ENCODE measurements at places on chromosomes 4 and X. TPM values are rescaled to one million over a fixed set of nuclear protein-coding genes. Genes with fewer than 3 reads are reported as not detected.

- H3K4me1 ChIP-seq, result peaks cover 26% of the 10 kb centered on the region
- peak; percentile 44 for DNase-seq
- peak overlapping the region; percentile 76 for H3K27ac ChIP-seq
- peaks cover 43% of the 10 kb centered on the region for H3K27me3 ChIP-seq
Measured at GRCh38 chr4:6198768-6199421, 1.5 kb downstream of the JAKMIP1 start.

The CRLF2 gene
- total RNA-seq, result 1.7 TPM

The ITIH6 gene
- not detected for total RNA-seq

The CDKL5 gene
- total RNA-seq, result 1.2 TPM

The CYLC1 gene
- not detected for total RNA-seq

The OTUD6A gene
- total RNA-seq, result not detected
